ENCODE measurements at places on chromosomes 1 and 21.

DNA sequence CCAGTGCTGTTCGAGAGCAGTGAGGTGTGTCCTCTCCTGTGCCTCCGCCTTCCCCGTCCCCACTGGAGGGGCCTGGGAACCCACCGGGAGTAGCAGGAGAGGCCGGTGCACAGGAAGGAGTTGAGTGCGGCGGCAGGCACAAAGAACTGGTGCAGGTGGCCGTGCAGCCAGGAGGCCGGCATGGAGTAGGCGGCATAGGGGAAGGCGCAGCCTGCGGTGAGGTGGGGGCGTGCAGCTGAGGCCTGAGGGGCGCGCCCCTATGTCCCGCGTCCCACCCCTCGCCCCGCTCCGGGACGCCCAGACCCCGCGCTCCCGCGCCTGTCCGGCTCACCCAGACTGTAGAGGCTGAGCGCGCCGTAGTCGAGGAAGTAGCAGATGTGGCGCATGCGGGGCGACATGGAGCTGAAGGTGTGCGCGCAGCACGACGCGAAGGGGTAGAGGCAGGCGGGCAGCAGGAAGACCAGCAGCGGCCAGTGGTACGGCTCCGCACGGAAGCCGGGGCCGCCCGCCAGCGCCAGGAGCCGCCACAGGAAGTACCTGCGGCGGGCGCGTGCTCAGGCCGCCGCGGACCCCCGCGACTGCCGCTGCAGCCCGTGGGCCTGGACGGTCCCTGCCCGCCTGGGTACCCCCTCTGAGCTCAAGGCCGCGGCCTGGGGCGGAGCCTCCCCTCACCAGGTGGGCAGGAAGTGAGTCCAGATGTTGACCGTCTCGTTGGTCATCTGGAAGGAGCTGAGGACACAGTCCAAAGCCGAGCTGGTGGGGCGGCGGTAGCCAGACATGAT, 2.2 kb downstream of the PAQR6 start:
- no peak for DNase-seq

- DNase-seq, result no peak
Observed at GRCh38 chr1:205715628-205716027, 34.4 kb downstream of the NUCKS1 start.

DNA sequence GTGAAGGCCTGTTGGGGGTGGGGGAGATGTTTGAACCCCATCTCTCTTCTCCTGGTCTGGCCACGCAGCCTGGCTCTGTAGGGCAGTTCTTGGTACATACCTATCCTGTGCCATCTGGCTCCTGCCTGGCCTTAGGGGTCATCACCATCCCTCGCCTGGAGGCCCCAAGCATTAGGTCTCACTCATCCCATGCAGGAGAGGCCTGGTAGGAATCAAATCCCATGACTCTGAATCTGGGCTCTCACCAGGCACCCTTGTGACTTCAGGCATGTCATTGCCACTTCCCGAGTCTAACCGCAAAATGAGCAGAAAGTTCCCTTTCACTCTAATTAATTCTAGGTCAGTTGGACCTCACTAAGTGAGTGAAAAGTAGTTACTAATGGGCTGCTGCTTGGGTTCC, 37.2 kb downstream of the ETNK2 start:
- DNase-seq, result no peak

DNA sequence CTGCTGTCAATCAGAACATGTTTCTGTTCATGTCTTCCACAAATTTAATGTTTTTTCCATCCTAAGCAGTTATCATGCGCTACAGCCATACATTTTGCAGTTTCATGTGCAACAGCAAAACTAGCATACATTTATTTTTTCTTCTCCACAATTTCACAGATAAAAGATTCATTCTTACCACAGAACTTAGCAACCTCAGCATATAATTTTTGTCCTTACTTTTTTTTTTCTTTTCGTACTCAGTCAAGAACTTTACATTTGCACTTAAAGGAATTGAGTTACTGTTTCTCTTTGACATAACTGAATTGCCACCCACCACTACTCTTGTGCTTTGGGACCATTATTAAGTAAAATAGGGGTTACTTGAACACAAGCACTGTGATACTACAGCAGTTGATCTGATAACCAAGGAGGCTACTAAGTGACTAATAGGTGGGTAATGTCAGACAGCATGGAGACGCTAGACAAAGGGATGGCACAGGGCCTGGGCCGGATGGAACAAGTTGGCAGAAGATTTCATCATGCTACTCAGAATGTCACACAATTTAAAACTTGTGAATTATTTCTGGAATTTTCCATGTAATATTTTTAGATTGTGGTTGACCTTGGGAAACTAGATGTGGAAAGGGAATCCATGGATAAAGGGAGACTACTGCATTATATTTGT, 50.2 kb upstream of the LHX8 start:
- DNase-seq, result no peak

GRCh38 chr1:11525151-11525505, 46.2 kb downstream of the DISP3 start:
- no peak for DNase-seq

DNA sequence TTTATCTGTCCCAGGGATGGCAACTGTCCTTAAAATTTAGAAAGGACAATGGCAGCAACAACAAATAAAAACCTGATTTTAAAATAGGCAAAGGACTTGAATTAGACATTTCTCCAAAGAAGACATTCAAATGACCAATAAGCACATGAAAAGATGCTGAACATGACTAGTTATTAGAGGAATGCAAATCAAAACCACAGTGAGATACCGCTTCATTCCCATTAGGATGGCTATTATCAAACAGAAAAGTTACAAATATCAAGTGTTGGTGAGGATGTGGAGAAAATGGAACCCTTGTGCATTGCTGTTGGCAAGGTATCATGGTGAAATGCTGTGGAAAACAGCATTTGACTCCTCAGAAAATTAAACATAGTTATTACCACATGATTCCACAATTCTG, 120.7 kb downstream of the CRB1 start:
- DNase-seq, result no peak

DNA sequence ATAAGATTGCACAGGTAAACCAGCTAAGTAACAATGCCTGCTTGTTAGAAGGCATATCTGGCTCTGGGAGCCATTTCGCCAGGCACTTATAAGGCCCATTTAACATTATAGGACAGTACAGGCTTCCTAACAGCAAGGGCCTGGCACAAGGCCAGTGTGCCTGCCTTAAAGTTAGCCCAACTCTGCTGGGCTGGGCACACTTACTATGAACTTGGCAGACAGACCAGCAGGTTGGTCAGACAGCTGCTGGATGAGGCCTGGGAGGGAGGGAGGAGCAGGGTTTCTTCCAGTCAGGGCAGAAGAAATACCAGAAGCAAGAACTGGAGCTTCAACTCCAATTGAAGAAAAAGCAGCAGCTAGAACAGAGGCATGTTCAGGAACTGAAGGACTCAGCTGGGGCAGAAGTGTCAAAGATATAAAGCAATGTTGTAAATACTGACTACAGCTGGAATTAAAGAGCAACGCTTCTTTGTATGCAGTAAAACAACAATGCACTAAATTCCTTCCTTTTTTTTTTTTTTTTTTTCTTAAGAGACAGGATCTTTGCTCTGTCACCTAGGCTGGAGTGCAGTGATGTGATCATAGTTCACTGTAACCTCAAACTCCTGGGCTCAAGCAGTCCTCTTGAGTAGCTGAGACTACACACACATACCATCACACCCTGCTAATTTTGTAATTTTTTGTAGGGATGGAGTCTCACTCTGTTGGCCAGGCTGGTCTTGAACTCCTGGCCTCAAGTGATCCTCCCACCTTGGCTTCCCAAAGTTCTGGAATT, 4.9 kb downstream of the CACHD1 start:
- no peak for DNase-seq

- no peak for DNase-seq
Observed at GRCh38 chr1:77031106-77031662, 163.9 kb downstream of the ST6GALNAC5 start.

DNA sequence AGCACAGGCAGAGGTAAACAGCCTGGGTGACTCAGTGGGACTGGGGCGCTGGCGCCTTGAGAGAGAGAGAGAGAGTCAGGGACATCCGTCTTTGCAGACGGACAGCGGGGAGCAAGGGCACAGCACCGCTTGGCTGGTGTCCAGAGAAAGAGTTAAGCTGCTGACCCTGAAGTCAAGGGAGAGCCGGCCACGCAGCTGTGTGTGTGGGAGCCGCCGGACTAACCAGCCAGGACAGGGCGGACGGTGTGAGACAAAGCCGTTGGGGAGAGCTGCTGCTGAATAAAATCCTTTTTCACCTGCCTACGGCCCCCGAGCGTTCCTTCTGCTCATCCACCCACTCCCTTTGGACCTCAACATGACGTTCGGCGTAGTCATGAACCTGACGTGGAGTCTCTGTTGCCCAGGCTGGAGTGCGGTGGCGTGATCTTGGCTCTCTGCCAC, 14.5 kb downstream of the CFAP74 start:
- no peak for DNase-seq

DNA sequence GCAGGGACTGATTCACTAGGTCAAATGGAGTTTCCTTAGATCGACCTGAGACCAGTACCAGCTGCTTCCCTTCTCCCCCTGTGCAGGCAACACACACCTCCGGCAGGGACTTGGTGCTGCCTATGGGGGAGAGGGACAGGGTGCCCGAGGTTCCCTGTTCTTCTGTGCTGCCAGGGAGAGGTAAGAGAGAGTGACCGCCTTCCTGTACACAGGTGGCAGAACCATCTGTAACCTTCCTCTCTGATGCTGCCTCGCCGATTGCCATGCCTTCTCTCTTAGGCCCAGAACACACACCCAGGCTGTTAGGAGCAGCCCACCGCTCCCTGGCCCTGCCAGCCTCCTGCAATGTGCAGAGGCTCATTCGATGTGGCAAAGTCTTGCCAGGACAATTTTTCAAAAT, 9.3 kb downstream of the MYOC start:
- DNase-seq, result no peak

DNA sequence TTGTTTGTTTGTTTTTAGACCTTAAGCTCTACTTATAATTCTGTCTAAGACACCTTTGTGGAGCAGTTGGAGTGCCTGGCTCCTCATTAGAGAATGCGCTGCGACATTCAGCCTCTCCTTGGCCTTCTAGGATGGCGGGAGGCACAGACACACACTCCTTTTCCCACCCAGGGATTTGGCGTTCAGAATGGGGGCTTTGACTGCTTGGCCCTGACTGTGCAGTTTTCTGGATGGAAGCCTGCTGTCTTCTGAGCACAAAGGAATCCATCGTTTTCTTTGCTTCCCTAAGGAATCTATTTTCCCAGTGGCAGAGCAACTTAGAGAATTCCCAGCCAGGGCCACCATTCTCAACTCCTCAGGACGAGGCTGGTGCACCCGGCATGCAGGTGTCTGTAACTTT, 83.6 kb downstream of the GALNT2 start:
- no peak for DNase-seq

- DNase-seq, result no peak
Observed at GRCh38 chr1:167132301-167133010, 38.6 kb downstream of the STYXL2 start.

DNA sequence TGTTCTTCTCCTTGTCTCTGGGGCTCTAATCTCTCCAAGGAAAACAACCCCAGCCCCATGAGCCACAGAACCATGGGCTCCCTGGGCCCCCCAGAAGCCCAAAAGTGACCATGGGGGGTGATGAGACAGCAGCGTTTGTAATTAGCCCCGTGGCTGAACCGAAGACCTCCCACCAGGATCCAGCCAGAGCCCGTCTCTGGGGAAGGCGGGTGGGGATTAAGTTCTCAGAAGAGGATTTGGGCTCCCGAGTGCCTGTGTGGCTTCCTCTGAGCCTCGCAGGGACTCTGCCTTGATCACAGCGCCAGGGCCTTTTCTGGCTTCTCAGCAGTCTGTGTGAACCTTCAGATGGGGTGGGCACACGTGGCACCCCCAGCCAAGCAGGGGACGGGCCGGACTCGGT, 77.0 kb downstream of the ALPL start:
- no peak for DNase-seq

DNA sequence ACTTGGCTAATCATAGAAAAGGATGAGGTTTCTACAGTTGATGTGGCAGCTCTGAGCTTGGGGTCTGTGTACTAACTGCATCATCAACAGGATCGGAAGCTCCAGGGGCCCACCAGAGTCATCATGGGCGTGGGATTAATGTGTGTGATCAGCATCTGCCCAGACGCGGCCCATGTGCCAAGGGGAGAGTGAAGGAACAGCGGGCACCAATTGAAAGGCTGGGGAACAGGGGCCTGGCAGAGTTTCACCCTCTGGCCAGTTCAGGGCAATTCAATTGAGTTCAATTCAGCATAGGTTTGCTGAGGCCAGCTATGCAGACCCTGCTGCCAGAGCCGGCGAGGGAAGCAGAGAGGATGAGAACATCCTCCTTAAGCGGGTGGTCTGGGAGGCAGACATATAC, 260.0 kb upstream of the AJAP1 start:
- no peak for DNase-seq

GRCh38 chr1:65309304-65310077, at the start of gene DNAJC6:
Gene DNAJC6, plus strand, starts transcription at chr1:65309543. Its CDS starts 203 bp downstream, at chr1:65309746.
- DNase-seq, result peak; percentile 59

GRCh38 chr21:37041706-37042271, 31.1 kb downstream of the PIGP start:
- no peak for DNase-seq

DNA sequence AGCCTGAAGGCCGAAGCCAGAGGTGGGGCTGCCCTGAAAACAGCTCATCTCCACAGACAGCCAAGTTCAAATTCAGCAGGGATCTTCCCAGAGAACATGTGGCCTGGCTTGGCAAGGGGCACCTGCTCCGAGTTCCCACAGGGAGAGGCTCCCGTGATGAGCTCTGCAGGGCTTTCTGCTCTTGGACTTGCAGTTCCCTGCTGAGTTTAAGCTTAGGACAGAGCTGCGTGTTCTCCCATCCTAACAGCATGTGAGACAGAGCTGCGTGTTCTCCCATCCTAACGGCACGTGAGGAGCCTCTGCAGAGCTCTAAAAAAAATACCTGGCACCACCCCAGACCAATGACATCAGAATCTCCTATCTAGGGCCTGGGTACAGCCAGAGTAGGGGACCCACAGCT, 113.0 kb upstream of the VAMP3 start:
- no peak for DNase-seq

- DNase-seq, result no peak
Observed at GRCh38 chr21:43609501-43610340, 49.6 kb downstream of the HSF2BP start.

DNA sequence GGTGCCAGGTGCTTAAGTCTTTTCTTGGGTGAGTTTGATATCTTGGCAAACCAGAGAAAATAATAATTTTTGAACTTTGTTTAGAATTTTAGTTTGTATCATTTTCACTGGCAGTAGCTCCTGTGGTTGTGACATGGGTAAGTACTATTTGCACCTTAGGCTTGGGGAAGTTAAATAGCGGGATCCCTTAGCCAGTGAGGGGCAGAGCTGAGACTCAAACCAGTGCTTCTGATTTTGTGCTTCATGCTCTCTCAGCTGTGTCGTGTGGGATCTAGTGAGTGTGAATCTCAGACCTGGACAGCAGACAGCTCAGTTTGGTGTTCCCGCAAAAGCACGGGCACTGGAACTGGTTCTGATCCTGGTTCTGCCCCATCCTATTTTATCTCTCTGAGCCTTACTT, 9.6 kb downstream of the PRCC start:
- DNase-seq, result no peak

- no peak for DNase-seq
Observed at GRCh38 chr1:99644279-99645004, 1.5 kb upstream of the PALMD start.

- DNase-seq, result no peak
Observed at GRCh38 chr1:181353526-181353925, 129.8 kb upstream of the CACNA1E start.
